ENCODE measurements at places on chromosomes 4 and X.

- DNase-seq, result peak; percentile 48
Observed at GRCh38 chr4:71186566-71187403, 152.0 kb upstream of the SLC4A4 start.

DNA sequence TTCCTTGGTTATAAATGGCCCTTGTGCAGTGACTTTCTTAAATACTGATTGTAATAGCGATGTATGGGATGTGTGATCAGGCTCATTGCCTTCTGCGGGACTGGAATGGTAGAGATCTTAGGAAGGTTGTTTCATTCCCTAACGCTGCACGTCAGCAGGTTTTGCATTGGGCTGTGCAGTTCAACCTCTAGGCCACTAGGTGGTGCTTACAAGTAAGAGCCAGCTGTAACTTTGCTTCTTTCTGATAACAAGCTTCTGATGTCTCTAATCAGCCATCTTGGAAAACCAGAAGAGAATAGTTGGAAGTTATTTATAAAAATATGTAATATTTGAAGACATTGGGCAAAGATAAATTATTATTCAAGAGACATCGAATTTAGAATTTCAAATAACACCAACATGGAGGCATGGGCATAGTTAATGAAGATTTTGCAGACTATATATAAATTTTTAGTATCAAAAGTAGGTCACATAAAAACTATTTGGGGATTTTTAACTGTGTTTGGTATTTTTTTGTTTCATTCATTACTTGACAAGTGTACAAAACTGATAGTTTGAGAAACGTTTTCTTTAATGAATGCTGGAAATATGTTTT, 339.7 kb upstream of the PCDH7 start:
- no peak for DNase-seq

- DNase-seq, result no peak
Observed at GRCh38 chr4:51825341-51825740, 17.6 kb upstream of the DCUN1D4 start.

DNA sequence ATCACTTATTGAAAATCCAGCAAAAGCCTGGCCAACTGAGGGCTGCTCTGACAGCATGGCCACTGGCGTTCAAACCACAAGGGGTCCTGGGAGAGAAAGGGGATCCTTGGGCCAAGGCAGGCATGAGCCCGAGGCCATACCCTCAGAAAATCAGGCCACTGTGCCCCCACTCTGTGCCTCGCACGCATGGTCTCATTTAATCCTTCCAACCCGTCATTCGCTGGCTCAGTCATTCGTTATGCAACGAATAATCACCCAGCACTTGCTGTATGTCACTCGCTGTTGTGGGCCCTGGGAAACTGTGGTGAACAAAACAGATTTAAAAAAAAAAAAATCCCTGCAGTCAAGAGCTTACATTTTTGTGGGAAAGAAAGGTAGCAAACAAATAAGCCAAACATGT, 112.7 kb downstream of the BCOR start:
- no peak for DNase-seq

GRCh38 chrX:22974616-22975015, 25.1 kb upstream of the DDX53 start:
- DNase-seq, result no peak

DNA sequence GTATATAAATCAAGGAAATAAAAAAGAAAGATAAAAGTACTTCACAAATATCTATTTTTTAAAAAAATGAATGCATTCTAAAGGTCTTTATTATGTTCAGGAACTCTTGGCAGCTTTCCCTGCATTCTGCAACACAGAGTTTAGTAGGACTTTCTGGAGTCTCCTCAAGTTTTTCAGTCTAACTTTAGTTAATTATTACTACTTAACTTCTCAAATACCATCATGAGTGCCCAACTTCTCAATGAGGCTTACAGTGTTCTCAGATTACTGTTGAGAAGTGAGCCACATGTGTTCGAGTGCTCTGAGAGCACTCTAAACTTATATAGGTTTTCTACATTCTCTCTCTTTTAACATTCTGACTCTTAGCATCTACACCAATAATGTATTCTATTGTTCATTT, 1852.9 kb upstream of the PCDH10 start:
- DNase-seq, result no peak

GRCh38 chrX:37871626-37872302, 24.4 kb upstream of the DYNLT3 start:
- DNase-seq, result no peak

DNA sequence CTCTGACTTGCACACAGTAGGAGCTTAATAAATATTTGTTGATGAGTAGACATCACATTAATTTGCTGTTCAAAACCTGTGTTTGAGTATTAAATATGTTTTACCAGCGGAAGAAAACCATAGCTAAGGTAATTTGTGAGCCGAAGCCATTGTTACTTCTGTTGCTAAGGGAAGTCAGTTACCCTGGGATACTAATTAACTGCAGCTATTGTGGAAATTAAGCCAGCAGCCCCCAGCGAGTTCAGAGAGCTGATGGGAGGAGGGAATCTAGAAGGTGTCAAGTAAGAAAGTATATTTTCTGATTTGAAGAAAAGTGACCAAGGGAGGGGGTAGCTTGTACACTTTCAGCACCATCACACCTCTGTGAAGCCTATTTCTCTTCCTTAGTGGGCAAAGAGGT, 76.7 kb upstream of the IGSF1 start:
- DNase-seq, result no peak

- no peak for DNase-seq
Observed at GRCh38 chr4:146275370-146275769, 61.0 kb downstream of the REELD1 start.

- DNase-seq, result no peak
Observed at GRCh38 chrX:9515489-9515888, 50.6 kb downstream of the TBL1X start.

DNA sequence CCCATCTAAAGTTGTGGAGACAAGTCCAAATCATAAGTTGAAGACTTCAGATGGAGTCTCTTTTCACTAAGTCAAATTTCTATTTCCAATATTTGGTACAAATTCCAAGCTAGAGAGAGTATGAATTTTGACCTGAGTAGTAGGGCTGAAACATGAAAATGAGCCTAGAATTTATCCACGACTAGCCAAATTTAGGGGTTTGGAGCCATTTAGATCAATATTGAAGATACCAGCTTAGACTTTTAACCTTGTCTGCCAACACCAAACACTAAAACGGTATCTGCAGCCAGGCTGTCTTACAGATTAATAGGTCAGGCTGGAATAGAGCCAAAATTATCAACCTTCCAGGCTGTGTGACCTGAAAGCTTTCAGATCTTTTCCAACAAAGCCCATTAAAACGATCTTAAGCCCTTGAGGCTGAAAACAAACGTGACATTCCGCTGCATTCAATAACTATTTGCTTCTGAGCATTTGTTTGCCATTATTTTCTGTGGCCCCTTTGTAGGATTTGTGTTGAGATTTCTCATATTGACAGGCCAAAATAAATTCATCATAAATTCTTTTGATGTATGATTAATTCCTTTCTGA, 268.7 kb upstream of the DKK2 start:
- no peak for DNase-seq

DNA sequence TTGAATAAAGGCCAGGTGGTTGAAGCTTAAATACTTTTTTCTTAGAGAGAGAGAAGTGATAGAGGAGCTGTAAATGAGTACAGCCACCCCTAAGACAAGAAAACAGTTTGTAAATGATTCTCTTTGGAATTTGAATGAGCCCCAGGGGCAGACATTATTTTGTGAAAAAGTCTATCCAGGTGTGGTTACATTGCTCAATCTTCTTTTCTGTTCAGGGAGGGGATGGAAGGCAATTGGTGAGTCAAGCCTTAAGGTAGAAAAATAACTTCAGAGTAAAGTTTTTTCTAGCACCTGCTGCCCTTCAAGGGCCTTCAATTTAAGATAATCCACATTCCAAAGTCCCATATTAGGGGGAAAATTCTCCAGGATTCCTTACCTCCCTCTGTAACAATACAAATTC, 646.7 kb downstream of the PDHA2 start:
- DNase-seq, result no peak

- no peak for DNase-seq
Observed at GRCh38 chrX:4243759-4244158, 530.3 kb upstream of the PRKX start.

DNA sequence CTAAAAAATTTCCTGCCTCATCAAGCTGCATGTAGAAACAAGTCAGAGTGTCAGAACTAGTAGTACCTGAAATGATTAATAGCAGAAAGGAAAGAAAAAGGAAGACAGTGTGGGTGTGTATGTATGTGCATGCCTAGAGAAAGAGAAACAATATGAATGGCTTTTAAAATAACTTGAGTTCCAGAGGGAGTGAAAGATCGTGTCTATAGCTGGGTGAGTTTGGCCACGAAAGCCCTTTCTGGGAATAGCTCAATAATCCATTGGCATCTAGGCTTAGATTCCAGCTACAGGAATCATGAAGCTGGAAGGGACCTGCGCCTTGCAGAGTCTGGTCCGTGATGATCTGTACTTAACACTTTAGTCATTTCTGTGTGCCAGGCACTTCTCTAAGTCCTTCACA, 195.6 kb downstream of the RAPGEF2 start:
- no peak for DNase-seq

- no peak for DNase-seq
Observed at GRCh38 chr4:38889143-38889542, 21.5 kb downstream of the FAM114A1 start.

DNA sequence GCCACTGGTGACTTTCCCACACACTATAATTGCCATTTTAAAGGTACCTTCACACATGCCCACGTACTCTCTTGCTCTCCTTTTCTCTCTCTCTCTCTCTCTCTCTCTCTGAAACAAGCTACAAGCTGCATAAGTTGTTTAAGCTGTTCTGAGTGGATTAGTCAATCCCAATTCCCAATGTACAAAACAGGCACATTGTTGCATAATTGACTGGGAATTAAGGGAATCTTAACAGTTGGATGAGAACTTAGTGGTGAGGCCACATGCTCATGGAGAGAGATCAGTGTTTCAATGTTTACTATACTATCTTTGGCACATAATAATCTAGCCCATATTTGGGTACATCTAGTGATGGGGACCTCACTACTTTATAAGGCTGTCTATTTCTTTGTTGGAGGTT, 123.3 kb downstream of the ARHGEF9 start:
- no peak for DNase-seq

GRCh38 chrX:129781680-129782495, 2.1 kb downstream of the SASH3 start:
- DNase-seq, result no peak

DNA sequence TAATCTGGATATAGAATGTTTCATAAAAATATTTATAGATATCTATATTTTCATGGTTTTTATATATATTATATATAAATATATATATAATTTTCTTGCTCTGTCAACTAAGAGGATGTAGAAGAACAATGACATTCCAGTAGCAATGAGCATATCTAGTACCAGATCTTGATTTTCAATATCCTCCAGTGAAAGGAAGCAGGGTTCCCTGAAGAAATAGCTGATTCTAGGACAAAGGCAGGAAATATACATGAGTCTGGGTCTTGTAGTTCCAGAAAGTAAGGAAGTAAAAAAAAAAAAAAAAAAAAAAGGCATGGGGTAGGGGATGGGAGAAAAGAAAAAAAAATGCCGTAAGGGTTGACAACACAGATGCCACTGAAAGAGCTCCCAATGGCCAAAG, 241.4 kb downstream of the RASL11B start:
- DNase-seq, result no peak

DNA sequence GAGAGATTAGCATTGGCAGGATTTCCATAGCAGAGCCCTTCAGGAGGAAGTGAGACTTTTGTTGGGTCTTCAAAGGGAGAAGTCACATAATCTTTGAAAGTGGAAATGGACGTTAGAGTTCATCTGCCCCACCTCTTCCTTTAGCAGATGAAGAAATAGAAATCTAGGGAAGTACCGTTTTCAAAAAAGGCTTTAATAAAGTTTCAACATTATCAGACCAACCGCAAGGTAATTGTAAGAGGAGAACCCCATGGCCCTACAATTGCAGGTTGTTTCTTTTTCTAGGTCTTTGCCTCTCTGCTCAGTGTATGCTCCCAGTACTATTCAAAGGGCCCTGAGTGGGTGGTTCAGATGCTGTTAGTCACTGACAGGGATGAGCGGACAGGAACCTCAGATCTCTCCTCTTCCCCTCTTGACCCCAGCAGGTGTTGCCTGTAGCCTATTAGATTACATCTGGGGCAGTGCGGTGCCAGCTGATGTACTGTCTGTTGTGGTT, 48.6 kb upstream of the AP1S2 start:
- no peak for DNase-seq

- DNase-seq, result no peak
Observed at GRCh38 chrX:110403441-110404238, 45.0 kb downstream of the RTL9 start.

DNA sequence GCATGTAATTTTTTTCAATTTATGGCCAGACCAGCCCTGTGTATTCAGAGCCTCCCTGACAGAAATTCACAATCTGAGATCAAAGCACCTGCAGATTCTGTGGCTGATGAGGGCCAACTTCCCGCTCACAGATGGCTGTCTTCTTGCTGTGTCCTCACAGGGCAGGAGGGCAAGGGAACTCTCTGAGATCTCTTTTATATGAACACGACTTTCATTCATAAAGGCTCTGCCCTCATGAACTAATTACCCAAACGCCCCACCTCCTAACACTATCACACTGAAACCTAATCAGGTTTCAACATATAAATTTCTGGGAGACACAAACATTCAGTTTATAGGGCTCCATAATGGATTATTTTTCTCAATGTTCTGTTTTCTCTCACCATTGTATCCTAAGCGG, 192.6 kb downstream of the NWD2 start:
- DNase-seq, result no peak

- DNase-seq, result no peak
Observed at GRCh38 chr4:118842055-118842454, 6.1 kb upstream of the SEC24D start.

DNA sequence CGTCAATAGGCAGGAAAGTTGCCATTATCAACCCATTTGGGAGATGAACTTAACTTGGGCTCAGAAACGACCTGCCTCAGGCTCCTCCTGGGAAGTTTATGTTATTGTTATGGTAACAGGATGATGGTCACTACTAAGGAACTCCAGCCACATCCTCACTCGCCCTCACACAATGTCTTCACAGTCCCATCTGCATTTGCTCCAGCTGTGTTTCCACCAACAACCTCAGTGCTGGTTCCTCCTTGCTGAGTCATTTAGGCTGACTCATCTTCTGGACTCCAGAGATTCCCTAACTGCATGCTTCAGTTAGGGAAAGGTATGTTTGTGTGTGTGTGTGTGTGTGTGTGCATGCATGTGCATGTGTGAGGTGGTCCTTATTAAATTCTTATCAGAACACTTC, 293.4 kb upstream of the BOD1L1 start:
- DNase-seq, result no peak

DNA sequence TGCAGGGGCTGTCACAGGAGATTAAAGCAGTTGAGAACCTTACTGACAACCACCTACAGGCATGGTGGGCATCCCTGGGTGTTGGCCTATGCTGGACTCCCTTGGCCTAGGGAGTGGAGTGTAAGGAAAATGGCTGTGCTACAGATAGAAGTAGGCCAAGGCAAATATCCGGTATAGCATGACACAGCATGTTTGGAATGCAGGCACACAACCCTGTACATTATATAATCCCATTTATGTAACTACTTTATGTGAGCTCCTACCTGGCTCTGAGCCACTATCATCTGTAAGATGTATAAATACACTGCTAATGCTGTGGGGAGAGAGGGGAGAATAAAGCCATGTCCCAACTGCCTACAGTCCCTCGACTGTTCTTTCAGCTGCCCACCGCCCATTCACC, 38.7 kb upstream of the KCTD8 start:
- no peak for DNase-seq
